ENCODE measurements at places on chromosomes 7 and 10. TPM values are rescaled to one million over a fixed set of nuclear protein-coding genes. Genes with fewer than 3 reads are reported as not detected.

DNA sequence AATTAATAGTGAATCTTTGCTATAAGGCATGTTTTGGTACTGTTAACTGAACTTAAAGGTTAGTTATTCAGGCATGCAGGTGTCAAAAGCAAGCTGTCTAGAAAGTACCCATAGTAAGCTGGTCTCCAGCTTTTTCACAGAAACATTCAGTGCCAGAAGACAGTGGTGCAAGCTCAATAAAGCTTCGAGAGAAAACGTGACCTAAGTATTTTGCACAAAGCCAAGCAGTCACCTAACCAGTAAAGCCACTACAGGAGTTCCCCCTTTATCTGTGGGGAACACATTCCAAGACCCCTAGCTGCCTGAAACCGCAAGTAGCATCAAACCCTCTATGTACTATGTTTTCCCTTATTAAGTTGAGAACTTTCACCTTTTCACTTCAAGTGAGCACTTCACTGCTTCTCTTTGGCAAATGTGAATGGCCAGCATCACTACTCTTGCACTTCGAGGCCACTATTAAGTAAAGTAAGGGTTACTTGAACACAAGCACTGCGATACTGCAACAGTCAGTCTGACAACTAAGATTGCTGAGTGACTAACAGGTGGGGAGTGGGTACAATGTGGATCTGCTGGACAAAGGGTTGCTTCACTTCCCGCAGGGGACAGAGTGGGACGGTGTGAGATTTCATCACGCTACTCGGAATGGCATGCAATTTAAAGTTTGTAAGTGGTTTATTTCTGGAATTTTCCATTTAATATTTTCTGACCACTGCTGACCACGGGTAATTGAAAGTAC is 253.8 kb upstream of the YAE1 start:
- H3K36me3 ChIP-seq = no peaks in the 10 kb centered on the region
- no peaks in the 10 kb centered on the region for H3K4me1 ChIP-seq
- DNase-seq = no peak
- no peaks in the 10 kb centered on the region for H3K27me3 ChIP-seq
- H3K4me3 ChIP-seq = no peak overlapping the region

DNA sequence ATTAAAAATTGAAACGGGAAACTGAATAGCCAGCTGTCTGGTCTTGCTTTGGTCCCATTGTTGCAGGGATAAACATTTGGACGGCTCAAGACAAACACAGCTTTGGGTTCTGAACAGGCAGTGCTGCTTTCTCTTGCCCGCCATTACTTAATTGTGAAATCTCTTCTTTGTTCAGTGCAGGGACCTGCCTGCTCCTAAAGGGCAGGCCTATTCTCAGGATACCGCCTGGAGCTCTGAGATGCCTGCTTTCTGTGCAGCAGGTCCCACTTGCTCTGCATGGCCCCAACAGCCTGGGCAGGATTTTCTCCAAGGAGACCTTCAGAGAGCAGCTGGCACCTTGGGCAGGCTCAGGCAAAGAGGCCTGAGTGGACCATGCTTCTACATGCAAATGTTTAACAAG is 237.6 kb downstream of the KCNMA1 start:
- DNase-seq = no peak
- no peaks in the 10 kb centered on the region for H3K36me3 ChIP-seq
- H3K4me1 ChIP-seq = no peaks in the 10 kb centered on the region
- peaks cover 4% of the 10 kb centered on the region for H3K27me3 ChIP-seq

DNA sequence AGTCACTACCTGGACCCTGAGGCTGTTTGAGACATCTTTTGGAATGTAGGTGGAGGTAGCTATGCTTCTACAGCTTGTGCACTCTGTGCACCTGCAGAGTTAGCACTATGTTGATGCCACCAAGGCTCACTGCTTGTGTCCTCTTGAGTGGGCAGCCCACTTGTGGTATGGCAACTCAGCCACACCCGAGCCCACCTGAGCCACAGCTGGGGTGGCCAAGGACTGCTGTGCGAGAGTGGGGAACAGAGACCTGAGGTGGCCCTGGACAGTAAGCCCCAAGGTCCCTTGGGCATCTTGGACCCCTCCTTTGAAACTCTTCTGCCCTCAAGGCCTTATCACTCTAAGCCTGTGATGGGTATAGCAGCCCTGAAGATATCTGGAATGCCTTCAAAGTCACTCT is 25.7 kb downstream of the MYO1G start:
- H3K27me3 ChIP-seq = peaks cover 5% of the 10 kb centered on the region
- H3K27ac ChIP-seq = no peak overlapping the region
- no peak for DNase-seq
- no peaks in the 10 kb centered on the region for H3K36me3 ChIP-seq
- H3K4me3 ChIP-seq = no peak overlapping the region
- H3K4me1 ChIP-seq = no peaks in the 10 kb centered on the region

The RBM20 gene
- not detected for total RNA-seq

The ZNF485 gene
- 4.7 TPM for total RNA-seq
